Left hindlimb (tissue), 1 donor: ENCODE measurements at places on chromosomes 5 and 9.
A peak's percentile ranks its signal among the peaks of the same experiment; 100 is the strongest.

DNA sequence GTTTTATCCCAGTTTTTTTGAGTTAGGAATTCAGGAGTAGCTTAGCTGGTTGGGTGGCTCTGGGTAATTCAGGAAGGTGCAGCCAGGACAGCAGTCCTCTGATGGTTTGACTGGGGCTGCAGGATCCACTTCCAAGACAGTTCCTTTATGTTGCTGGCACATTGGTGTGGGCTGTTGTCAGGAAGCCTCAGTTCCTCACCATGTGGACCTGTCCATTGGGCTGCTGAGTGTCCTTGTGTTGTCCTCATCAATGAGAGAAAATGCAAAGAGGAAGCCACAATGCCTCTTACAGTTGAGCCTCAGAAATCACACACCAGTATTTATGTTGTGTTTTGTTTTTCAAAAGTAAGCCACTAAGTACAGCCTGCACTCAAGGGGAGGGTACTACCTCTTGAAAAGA lies 140.9 kb downstream of the MAST4 start:
- DNase-seq: no peak

- DNase-seq: no peak
Measured at GRCh38 chr5:171588046-171588445, 168.6 kb downstream of the FGF18 start.

- peak; percentile 64 for DNase-seq
Measured at GRCh38 chr5:56358703-56359681, 125.9 kb upstream of the ANKRD55 start.

GRCh38 chr5:172245046-172245445 lies 38.5 kb downstream of the UBTD2 start:
- DNase-seq: no peak

- DNase-seq: no peak
Measured at GRCh38 chr5:16326137-16326536, 139.5 kb downstream of the ZNF622 start.

GRCh38 chr5:32311404-32312196 lies 1.1 kb downstream of the MTMR12 start:
- no peak for DNase-seq

DNA sequence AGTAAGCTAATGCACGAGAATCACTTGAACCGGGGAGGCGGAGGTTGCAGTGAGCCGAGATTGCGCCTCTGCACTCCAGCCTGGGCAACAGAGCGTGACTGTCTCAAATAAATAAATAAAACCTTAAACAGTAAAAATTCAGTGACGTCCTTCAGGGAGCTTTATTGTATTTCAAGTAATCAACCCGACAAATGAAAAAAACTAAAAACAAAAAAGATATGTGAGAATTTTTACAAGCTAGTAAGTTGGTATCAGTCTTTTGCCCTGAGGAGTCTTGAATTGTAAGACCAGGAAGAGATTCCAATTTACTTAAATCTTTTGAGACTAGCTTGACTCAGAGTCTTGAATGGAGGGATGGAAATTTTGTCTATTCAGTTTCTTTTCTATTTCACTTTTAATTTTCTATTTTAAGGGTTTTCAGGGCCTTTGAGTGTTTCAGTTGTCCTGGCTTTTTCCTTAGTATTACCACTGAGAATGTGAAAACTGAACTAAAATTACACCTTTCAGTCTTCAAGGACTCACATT lies 126.0 kb upstream of the DHFR start:
- DNase-seq: no peak

DNA sequence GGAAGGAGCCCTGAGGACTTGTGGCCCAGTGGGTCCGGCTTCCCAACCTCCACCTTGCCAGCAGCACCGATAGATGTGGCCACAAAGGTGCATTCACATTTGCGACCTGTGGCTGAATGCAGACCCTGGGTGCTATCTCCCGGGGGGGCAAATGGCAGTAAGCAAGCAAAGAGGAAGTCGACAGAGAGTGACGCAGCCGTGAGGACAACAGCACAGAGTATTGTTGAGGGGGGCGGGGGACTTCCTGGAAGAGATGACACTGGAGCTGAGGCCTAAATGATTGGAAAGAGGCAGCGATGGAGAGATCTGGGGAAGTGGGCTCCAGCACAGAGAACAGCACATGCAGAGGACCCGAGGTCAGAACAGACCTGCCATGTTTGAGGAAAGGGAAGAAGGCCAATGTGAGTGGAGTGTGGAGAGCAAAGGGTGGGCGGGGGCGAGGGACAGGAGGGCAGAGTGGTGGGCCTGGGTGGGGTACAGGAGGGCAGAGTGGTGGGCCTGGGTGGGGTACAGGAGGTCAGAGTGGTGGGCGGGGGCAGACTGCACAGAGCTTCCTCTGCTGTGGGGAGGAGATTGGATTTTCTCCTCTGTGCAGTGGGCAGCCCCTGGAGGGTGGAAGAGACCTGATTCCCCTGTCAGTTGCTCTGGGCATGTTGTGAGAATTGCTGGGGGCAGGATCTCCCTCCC lies 42.6 kb downstream of the ADAMTS2 start:
- peak; percentile 27 for DNase-seq

GRCh38 chr5:75668977-75669689 lies 48.1 kb downstream of the POC5 start:
- no peak for DNase-seq

- no peak for DNase-seq
Measured at GRCh38 chr5:109805883-109806282, 116.2 kb downstream of the MAN2A1 start.

DNA sequence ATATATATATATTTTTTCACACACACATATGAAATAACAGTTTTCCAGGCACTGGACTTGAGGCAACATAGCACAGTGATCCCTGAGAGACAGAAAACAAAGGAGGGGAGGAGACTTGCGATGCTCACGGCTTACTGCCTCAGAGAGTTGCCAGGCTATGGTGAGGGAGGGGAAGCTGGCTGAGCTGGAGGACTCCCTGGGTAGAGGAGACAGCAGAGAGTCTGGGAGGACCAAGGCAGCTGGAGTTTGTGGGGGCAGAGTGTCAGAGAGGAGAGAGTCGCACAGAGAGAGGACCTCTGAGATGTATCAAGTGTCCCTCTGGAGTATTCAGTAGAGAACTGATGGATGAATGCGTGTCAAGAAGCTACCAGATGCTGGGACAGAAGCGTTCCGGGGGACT lies 23.1 kb upstream of the QSOX2 start:
- no peak for DNase-seq

DNA sequence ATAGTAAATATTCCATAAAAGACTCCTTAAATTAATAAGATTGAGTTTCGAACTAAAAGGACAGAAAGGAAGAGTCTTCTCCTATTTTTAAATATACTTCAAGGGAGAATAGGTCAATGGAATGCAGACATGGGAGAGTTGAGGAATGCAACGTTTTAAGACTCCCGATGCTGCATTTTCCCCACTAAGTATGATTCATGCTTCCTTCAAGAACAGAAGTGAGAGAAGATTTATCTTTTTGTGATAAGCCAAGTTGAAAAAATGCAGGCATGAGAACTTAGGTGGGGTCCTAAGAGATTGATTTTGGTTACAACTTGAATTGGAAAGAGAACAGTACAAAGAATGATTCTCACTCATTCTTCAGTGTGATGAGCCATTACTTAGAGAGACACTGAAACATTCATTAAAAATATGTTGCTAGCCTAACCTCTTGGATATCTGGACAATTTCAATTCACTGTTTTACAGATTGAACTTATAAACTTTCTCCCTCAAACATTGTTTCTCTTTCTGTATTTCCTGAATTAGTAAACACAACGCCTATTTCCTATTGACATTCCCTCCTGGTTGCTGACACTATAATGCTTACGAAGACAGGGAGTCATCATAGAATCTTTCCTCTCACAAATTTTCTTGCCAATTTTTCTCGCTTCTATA lies 1666.1 kb upstream of the WWC1 start:
- DNase-seq: no peak

DNA sequence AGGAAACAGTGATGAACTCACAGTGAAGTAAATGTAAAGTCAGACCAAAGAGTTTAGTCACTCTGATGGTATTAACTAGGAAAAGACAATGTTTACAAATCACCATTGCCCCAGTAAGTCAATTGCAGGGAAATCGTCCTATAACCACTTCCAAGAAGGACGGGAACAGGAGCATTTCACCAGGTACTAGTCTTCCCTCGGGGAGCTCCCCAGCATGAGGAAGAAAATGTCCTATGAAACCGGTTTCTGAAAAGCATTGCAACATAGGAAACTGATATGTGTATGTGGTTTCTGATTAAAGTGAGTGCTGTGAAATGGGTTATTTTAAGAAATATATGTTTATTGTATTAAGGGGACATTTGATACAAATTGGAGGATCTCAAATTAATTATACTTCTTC lies 626.7 kb upstream of the ADAMTS16 start:
- no peak for DNase-seq

GRCh38 chr5:74549384-74549783 lies 91.1 kb downstream of the ENC1 start:
- no peak for DNase-seq

- DNase-seq: no peak
Measured at GRCh38 chr9:19720377-19720776, 68.5 kb downstream of the SLC24A2 start.

- DNase-seq: no peak
Measured at GRCh38 chr5:66826696-66827095, 230.5 kb downstream of the MAST4 start.

DNA sequence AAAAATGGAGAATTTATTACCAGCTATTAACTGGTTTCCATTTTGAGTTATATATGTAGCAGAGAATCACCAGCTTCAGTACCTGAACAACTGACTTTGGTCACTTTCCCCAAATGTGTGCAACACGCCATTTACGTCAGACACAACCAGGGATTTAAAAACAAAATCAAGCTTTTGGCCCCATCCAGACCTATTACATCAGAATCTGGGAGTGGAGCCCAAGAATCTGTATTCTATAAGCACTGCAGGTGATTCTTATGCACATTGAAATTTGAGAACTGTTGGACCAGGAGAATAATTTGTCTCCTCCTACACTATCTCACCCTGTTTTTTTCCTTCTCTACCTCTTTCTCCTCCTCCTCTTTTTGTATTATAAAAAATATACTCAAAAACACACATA lies 295.9 kb downstream of the PRELID2 start:
- no peak for DNase-seq

- DNase-seq: no peak
Measured at GRCh38 chr9:35108946-35109575, 6.1 kb upstream of the STOML2 start.

GRCh38 chr5:156200938-156201787 lies 125.8 kb upstream of the SGCD start:
- no peak for DNase-seq

- DNase-seq: no peak
Measured at GRCh38 chr5:153860195-153860886, 178.4 kb downstream of the FAM114A2 start.

GRCh38 chr5:133742431-133742988 lies 130.2 kb upstream of the FSTL4 start:
- no peak for DNase-seq

- no peak for DNase-seq
Measured at GRCh38 chr5:132053483-132053882, 7.0 kb upstream of the IL3 start.

- no peak for DNase-seq
Measured at GRCh38 chr9:114388764-114389375, 1.1 kb upstream of the AKNA start.

GRCh38 chr5:33969572-33970452 lies 14.7 kb downstream of the SLC45A2 start:
- DNase-seq: peak; percentile 40

- peak; percentile 64 for DNase-seq
Measured at GRCh38 chr9:128863647-128864046, 18.1 kb downstream of the KYAT1 start.

GRCh38 chr9:122382901-122383850 lies 12.4 kb downstream of the PTGS1 start:
- DNase-seq: no peak

DNA sequence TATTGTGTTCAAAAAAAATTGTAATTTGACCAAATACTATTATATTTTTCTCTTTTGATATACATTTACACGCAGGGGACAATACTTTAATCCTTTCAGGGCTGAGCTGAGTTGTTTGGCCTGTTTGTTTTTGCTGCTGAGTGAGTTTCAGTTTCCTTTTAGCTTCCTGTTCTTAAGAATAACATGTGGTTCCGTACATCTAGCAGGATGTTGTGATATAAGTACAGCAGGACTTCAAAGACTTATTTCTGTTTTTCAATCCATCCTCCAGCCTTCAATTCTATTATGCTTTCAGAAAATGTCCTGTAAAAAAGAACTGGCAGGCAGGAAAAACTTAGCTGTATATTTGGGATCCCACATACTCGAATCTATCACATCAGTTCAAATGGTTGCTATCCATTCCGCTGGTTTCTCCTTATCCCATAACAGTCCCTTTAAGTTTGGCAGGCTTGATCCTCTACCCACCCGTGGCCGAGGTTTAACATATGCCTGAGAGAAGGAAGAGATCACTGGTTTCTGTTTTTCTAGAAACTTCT lies 1037.3 kb upstream of the ACO1 start:
- DNase-seq: no peak

GRCh38 chr9:99158629-99159028 lies 53.7 kb downstream of the TGFBR1 start:
- no peak for DNase-seq

- DNase-seq: no peak
Measured at GRCh38 chr9:19619221-19619620, 169.6 kb downstream of the SLC24A2 start.

GRCh38 chr9:5479994-5480694 lies 29.8 kb downstream of the CD274 start:
- no peak for DNase-seq

- DNase-seq: no peak
Measured at GRCh38 chr5:172564883-172565282, 76.2 kb upstream of the NEURL1B start.

DNA sequence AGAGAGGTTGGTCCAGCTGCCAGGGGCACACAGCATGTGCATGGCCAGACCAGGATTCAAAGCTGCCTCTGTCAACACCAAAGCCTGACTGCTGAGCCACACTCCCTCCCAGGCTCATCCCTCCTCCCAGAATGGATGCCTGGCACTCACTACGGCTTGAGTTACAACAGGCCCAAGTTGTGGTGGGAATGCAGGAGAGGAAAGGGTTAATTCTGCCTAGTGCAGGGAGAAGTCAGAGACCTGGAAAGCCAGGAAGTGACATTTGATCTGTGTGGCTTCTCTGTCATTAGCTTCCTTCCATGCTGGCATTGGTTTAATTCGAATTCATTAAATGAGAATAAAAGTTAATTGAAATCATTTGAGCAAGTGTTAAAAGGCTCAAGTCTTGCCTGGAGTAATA lies 150.0 kb downstream of the NSG2 start:
- DNase-seq: no peak

GRCh38 chr5:172887692-172888091 lies 53.6 kb downstream of the ERGIC1 start:
- peak; percentile 82 for DNase-seq

GRCh38 chr5:5017827-5018577 lies 122.1 kb upstream of the ADAMTS16 start:
- no peak for DNase-seq

DNA sequence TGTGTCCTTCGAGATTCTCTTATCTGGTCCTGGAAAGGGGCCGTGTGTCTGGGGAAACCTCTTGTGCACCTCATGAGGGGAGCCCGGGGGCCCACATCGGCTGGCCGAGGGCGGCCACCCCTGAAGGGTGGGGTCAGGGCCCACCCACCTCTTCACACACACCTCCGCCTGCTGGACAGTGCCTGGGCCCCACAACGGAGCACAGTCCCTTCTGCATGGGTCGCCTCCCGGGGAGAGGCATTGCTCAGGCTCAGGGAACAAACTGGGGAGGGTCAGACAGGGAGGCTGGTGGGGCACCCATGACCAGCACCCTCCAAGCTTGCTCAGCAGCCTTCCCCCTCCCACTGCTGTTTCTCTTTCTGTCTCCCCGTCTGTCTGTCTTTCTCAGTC lies 1.3 kb upstream of the LRRC14B start:
- no peak for DNase-seq

GRCh38 chr9:121201045-121201737 lies 478 bp downstream of the RAB14 start:
- DNase-seq: peak; percentile 70
